ENCODE measurements at places on chromosomes 12 and 14.

- no peak for DNase-seq
Observed at GRCh38 chr14:92994131-92994676, 71.3 kb downstream of the CHGA start.

GRCh38 chr12:31961137-31961536 is 1.9 kb downstream of the RESF1 start:
- DNase-seq = no peak

- DNase-seq = no peak
Observed at GRCh38 chr14:105473677-105474482, 741 bp upstream of the CRIP2 start.

DNA sequence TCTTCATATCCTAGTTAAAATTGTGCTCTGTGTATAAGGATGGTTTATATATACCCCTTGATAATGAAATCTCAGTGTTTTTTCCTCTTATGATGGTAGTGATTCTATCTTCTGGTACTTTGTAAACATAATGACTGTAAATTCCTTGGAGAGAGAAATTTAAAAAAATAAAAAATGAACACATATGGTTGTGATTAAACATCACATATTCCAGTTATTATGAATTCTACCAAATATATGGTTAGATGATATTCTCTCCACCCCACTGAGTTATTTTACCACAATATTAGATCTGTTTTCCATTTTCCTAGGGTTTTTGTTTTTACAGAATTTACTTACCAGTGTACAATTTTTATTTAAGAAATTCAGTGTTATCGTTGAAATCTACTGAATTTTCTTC is 481.9 kb upstream of the NOVA1 start:
- DNase-seq = no peak

GRCh38 chr12:22986997-22987396 is 362.0 kb downstream of the ETNK1 start:
- no peak for DNase-seq

- DNase-seq = no peak
Observed at GRCh38 chr14:63204407-63205043, at the start of gene RHOJ. RHOJ (plus strand) TSS chr14:63204443; CDS start chr14:63204870, 427 bp downstream.

- DNase-seq = no peak
Observed at GRCh38 chr14:99213101-99213500, 58.9 kb downstream of the BCL11B start.

DNA sequence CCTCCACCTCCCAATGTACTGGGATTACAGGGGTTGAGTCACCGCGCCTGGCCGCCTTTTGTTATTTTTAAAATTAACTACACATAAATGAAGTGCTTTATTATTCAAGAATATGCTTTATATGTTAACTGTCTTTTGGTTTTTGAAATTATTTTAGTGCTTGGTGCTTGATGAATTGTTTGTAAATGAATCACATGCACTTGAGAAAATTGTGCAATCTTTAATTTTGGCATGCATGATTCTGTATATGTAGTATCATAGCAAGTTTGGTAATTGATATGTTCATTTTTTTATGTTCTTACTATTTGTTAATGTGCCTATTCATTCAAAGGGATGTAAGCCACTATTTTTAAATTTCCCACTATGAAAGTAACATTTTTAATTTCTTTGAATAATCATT is 440.9 kb downstream of the NAV3 start:
- DNase-seq = no peak

GRCh38 chr14:23814527-23815256 is 138.9 kb upstream of the DHRS4 start:
- no peak for DNase-seq

DNA sequence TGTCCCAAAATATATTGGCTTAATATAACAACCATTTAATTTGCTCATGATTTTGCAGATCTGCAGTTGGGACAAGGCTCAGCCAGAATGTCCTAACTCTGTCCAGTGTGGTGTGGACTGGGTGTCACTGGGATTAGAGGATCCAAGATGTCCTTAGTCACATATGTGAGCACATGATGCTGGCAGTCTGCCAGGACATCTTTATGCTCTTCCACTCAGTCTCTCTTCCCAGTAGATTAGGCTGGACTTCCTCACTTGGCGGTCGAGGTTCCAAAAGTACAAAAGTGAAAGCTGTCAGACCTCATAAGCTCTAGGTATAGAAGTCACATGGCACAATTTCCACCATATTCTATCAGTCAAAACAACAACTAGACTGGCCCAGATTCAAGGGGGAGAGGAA is 167.9 kb upstream of the NTF3 start:
- no peak for DNase-seq

DNA sequence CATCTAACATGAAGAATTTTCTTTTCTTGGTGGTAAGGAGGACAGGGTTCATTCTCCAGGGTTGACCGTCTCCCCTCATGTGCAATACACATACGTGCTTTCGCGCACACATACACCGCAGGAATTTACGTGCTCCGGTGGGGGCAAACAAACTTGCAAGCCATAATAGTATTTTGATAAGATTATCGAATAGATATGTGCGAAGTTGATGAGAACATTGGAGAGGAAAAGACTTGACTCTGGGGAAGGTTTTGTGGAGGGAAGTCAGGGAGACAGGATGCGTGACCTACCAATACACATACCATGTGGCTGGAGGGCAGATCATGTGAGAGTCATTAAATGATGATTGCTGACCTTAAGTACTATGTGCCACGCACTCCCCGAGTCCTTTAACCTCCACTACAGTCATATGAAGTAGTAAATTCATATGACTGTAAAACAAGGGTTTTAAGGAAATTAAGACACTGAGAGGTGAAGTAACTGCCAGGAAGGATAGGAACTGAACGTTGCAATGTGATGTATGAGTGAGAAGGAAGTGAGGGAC is 921 bp downstream of the RAD51B start:
- no peak for DNase-seq

- DNase-seq = no peak
Observed at GRCh38 chr14:21168055-21168454, 12.2 kb upstream of the OR5AU1 start.

- no peak for DNase-seq
Observed at GRCh38 chr12:28121433-28121832, 68.8 kb upstream of the CCDC91 start.

- DNase-seq = no peak
Observed at GRCh38 chr12:75694534-75695268, 183.3 kb upstream of the KRR1 start.

DNA sequence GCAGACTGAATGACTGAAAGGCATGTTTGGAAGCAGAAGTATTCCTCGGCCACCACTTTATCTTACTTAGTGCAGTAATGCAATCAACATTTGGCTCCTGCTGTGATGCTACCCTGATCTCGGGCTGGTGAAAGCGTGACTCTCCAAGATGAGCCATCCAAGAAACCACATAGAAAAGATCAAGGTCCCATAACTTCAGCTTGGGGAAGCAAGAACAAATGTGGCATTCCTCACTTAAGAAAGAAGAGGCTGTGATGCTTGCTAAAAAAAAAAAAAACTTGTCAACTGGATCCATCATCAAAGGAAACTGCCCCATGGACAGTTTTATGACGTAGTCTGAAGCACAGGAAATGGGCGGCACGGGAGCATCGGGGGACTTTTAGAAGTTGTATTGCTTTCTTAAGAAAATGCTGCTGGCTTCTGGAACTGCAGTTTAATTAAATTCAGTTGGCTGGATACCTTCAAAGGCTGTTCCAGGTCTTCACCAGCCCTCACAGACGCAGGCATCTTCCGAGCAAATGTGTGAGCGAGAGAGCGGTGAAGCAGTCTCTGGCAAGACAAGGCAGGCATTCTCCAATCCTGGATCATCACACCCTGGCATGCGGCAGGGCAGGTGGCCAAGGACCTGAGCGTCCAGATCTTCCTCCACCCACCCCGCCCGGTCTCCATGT is 38.2 kb upstream of the MAP1LC3B2 start:
- DNase-seq = no peak

DNA sequence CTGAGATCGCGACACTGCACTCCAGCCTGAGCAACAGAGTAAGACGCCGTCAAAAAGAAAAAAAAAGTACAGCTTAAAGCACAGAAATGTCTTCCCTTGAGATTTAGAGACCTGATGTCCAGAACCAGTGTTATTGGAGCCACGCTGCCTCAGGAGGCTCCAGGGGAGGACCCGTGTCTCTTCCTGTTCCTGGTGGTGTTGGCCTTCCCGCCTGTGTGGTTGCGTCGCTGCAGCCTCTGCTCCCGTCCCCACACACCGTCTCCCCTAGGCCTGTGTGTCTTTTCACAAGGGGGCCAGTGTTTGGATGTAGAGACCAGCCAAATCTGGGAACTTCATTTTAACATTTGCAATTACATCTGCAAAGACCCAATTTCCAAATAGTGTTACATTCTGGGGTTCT is 8.6 kb upstream of the FBRSL1 start:
- no peak for DNase-seq

- no peak for DNase-seq
Observed at GRCh38 chr14:106268013-106268727, 741.8 kb downstream of the TMEM121 start.

- DNase-seq = no peak
Observed at GRCh38 chr12:87155621-87156020, 873.6 kb downstream of the C12orf50 start.

- DNase-seq = no peak
Observed at GRCh38 chr12:23816394-23816851, 133.0 kb downstream of the SOX5 start.

GRCh38 chr12:6438345-6438744 is 6.4 kb upstream of the CD27 start:
- DNase-seq = no peak

DNA sequence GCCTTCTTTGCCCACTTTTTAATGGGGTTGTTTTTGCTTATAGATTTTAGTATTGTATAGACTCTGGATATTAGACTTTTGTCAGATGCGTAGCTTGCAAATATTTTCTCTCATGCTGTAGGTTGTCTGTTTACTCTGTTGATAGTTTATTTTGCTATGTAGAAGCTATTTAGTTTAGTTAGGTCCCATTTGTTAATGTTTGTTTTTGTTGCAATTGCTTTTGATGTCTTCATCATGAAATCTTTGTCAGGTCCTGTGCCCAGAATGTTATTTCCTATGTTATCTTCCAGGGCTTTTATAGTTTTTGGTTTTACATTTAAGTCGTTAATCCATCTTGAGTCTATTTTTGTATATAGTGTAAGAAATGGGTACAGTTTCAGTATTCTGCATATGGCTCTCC is 30.0 kb upstream of the LYZ start:
- no peak for DNase-seq

- no peak for DNase-seq
Observed at GRCh38 chr12:46609273-46609623, 216.5 kb downstream of the SLC38A4 start.

GRCh38 chr12:110180591-110181005 is 56.4 kb downstream of the IFT81 start:
- no peak for DNase-seq

DNA sequence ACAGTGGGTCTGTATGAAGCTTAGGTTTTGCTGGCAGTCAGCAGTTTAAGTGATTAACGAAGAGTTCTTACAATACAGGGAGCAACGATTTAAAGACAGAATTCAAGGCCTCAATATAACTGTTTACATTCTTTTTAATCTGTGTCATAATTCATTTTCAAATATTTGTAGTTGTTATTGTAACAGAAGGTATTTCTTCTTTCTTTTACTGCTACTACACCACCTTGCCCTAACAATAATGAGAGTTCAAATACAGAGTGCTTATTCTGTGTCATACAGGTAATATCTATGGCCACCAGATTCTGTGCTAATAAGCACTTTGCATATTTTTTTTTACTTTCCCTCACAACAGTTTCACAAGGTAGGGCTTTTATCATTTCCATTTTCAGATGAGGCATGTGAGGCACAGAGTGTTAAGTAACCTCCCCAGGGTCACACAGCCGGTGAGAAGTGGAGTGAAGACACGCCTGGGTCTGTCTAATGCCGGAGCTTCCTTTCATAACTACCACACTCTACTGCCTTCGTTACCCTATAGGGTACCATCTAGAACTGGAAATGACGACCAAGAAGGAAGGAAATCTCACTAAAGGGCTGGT is 81.9 kb downstream of the PELI2 start:
- DNase-seq = no peak

DNA sequence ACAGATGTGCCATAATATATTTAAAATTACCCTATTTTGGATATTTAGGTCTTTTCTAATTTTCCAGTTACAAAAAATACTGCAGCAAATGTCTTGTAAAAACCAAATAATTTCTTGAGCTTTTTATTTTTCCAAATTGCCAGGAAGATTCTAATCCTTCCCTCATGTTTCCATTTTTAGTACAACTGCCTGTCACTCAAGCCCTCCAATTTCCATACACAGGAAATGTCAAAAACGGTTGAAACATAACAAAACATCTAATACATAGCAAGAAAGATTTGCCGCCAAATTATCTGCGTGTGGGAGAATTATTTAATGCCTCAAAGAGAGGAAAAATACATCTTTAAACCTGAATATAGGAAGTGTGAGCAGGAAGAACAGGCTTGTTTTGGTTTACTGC is 2.3 kb upstream of the FOXJ2 start:
- DNase-seq = no peak

DNA sequence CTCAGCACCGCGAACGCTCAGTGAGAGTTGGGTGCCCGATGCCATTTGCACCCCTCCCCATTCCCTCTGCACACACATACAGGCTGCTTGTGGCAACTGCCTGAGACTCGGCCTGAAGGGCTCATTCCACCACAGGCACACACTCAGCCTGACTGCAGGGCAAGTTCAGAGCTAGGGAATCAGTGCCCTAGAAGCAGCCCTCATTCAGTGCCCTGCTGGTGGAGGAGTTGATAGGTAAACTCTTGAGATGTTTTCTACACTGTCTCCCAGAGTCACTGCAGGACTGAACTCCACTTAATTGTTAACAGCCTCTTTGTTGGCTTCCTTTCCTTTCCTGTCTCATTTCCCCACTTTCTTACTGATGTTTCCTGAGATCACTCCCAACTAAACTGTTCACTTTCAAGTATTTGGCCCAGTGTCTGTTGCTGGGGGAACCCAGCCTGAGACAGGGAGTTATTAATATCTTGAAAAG is 16.9 kb downstream of the PPP1R36 start:
- no peak for DNase-seq

DNA sequence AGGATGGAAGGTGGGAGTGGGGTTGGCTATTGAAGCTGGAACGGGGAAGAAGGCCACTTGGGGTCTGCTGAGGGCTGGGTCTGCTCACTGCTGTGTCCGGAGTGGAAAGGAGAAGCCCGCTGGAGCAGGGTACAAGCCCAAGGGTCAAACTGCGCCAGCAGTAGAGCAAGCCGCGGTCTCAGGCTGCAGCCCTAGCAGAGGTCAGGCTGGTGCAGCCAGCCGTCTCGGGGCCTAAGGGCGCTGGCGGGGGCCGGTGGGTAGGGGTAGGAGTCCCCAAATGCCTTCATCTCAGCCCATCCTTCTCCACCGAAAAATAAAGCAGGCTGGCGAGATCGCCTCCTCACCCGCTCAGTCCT is 718 bp upstream of the JDP2 start:
- no peak for DNase-seq

DNA sequence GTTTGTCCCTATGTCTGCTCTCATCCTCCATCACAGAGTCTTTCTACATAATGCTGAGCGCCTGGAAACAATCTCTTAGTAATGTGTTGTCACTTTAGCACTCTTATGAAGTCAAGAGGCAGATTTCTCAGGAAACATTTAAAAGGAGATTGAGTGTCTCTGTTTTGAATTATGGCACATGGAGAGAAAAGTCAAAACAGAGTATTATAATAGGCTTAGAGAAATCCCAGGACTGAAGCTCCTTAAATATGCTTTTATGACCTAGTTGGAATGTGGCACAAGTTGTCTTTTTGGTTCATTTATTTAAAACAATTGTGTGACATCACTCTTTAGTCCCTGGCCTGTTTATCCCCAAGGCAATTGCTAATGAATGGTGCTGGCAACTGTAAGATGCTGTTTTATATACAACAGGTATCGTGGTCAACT is 117.8 kb upstream of the HIF1A start:
- no peak for DNase-seq

GRCh38 chr12:1808798-1809480 is 11.4 kb upstream of the LRTM2 start:
- no peak for DNase-seq

- DNase-seq = no peak
Observed at GRCh38 chr12:100279159-100279558, 12.2 kb downstream of the SCYL2 start.

Measured in GOT3 (cell line).